Naive B cell (primary cell): ENCODE measurements at places on chromosomes 5 and 9. TPM values are rescaled to one million over a fixed set of nuclear protein-coding genes. Genes with fewer than 3 reads are reported as not detected.

GRCh38 chr5:83406906-83407305 is 64.6 kb upstream of the VCAN start:
- no peaks in the 10 kb centered on the region for H3K4me1 ChIP-seq
- no peak for DNase-seq
- H3K4me3 ChIP-seq = no peak overlapping the region
- H3K36me3 ChIP-seq = no peaks in the 10 kb centered on the region
- H3K27ac ChIP-seq = no peak overlapping the region
- H3K27me3 ChIP-seq = no peaks in the 10 kb centered on the region

- H3K4me3 ChIP-seq = no peak overlapping the region
- peaks cover 15% of the 10 kb centered on the region for H3K36me3 ChIP-seq
- no peak overlapping the region for H3K27ac ChIP-seq
These were observed 9.7 kb downstream of the RGMB start for GRCh38 chr5:98783051-98783649.

- H3K4me1 ChIP-seq = no peaks in the 10 kb centered on the region
- H3K4me3 ChIP-seq = no peak overlapping the region
- no peak for DNase-seq
- H3K36me3 ChIP-seq = no peaks in the 10 kb centered on the region
These were observed 496.9 kb downstream of the AGTPBP1 start for GRCh38 chr9:85244856-85245255.

GRCh38 chr5:180636403-180637075 is 12.9 kb downstream of the FLT4 start:
- no peak for DNase-seq
- H3K27ac ChIP-seq = no peak overlapping the region
- peaks cover 4% of the 10 kb centered on the region for H3K4me1 ChIP-seq
- peaks cover 45% of the 10 kb centered on the region for H3K27me3 ChIP-seq

DNA sequence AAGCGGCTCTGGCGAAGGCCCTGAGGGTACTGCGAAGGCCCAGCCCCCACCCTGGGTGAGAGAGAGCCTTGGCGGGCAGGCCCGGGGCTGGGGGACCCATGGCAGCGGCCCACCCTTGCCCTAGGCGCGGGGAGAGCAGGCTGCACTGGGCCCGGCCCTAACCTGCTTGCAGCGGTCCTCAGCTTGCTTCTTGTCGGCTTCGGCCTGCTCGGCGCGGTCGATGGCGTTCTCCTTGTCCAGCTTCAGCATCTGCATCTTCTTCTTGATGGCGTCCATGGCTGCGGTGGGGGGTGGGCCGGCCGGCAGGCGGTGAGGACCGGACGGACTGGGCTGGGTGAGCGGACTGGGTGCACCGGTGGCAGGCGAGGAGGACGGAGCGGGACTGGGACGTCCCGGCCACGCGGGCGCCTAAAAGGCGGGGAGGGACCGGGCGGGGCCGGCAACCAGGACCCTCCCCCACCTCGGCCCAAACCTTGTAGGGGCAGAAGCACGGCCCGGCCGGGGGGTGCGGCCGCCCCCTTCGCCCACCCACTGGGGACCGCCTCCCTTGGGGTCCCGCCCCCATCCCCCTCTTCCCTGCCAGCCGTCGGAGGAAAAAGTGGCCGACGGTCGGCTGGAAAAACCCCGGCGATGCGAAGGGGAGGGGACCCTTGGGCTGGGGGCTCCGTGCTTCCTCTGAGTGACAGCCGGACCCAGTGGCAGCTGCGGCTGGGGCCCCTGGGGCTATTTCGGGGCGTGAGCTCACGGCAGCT is at the start of gene TPM2:
Gene TPM2, minus strand, starts transcription at position 384 of the 752 bp plus-strand sequence. Its CDS starts 108 bp downstream, at position 276.
- peaks cover 16% of the 10 kb centered on the region for H3K4me1 ChIP-seq
- no peaks in the 10 kb centered on the region for H3K27me3 ChIP-seq
- no peak within 1 kb of the TSS for H3K27ac ChIP-seq
- H3K4me3 ChIP-seq = peak within 1 kb of the TSS; percentile 88

DNA sequence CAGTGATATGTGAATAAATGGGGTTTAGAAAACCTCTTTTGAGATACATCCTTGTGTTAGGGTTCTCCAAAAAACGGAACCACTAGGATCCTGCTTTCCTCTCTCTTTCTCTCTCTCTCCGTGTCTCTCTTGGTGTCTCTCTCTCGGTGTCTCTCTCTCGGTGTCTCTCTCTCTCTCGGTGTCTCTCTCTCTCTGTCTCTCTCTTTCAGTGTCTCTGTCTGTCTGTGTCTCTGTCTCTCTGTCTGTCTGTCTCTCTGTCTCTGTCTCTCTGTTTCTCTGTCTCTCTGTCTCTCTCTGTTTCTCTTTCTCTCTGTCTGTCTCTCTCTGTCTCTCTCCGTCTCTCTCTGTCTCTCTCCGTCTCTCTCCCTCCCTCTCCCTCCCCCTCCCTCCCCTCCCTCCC is 7.8 kb upstream of the TEX48 start:
- H3K36me3 ChIP-seq = no peaks in the 10 kb centered on the region
- no peak for DNase-seq
- no peak overlapping the region for H3K4me3 ChIP-seq
- no peaks in the 10 kb centered on the region for H3K4me1 ChIP-seq

- H3K27ac ChIP-seq = no peak overlapping the region
- H3K27me3 ChIP-seq = peaks cover 4% of the 10 kb centered on the region
These were observed 372.1 kb downstream of the DTWD2 start for GRCh38 chr5:118616281-118616680.

DNA sequence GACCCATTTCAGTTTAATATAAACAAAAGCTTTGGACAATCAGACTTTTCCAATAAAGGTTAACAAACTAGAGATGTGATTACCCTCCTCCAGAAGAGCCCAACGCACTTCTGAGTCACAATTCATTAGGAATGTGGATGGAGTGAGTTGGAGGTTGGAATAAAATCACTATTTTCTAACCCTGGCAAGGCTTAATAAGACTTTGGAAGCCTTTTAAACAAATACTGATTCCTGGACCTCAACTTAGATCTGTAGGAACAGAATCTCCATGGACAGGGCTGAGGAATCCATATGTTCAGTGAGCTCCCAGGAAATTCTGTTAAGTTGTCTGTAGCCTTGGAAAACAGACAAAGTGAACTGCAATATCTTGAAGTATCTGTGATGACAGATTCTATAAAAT is 233.5 kb upstream of the ELL2 start:
- H3K27me3 ChIP-seq = no peaks in the 10 kb centered on the region
- H3K4me3 ChIP-seq = no peak overlapping the region
- H3K4me1 ChIP-seq = no peaks in the 10 kb centered on the region
- no peak overlapping the region for H3K27ac ChIP-seq
- no peak for DNase-seq
- H3K36me3 ChIP-seq = no peaks in the 10 kb centered on the region

DNA sequence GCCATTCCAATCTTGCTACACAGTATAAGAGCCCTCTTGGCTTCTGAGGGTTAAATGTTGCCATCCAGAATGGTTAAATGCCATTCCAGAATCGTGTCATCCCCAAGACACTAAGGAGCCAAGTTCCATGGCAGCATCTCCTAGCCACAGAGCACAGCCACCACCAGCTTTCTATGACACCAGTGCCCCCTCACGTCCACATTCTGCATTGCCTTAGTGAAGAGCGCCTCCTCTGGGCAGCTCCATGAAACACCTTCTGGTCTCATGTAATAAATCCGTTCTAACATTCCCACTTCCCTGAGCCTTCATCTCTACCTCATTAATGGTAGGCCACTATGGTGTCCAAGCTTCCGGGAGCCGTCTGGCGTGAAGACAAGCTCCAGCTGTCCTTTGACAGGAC is 12.4 kb downstream of the CBY3 start:
- H3K36me3 ChIP-seq = no peaks in the 10 kb centered on the region
- DNase-seq = no peak
- H3K4me3 ChIP-seq = no peak overlapping the region
- H3K27me3 ChIP-seq = no peaks in the 10 kb centered on the region
- peak overlapping the region; percentile 10 for H3K27ac ChIP-seq

DNA sequence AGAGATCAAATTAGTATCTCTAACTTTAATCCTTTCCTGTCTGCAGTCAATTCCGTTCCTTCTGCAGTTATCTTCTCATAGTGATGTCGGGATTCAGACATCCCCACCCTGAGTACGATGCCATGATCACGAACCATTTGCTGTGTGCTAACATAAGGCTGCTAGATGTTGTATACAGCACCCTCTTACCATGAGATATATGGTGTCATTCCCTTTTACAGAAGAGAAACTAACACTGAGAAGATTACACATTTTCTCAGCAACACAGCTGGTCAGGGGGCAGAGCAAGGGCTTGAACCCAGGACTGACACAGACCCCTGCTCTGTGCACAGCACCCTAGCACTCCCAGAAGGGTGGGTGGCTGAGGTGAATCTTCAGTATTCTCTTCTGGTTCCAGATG is 46.9 kb upstream of the HSD17B4 start:
- H3K36me3 ChIP-seq = no peaks in the 10 kb centered on the region
- no peak for DNase-seq
- no peak overlapping the region for H3K4me3 ChIP-seq
- peaks cover 65% of the 10 kb centered on the region for H3K4me1 ChIP-seq

Gene POLR3G
- 0.95 TPM for polyA plus RNA-seq

Gene ADGRD2
- polyA plus RNA-seq = not detected

Gene COL15A1
- not detected for polyA plus RNA-seq

Gene HDHD3
- polyA plus RNA-seq = 51.3 TPM

Gene AGXT2
- polyA plus RNA-seq = not detected
